ENCODE measurements at places on chromosomes 7 and 10.

- no peak for DNase-seq
Observed at GRCh38 chr7:55073976-55074528, 55.2 kb downstream of the EGFR start.

DNA sequence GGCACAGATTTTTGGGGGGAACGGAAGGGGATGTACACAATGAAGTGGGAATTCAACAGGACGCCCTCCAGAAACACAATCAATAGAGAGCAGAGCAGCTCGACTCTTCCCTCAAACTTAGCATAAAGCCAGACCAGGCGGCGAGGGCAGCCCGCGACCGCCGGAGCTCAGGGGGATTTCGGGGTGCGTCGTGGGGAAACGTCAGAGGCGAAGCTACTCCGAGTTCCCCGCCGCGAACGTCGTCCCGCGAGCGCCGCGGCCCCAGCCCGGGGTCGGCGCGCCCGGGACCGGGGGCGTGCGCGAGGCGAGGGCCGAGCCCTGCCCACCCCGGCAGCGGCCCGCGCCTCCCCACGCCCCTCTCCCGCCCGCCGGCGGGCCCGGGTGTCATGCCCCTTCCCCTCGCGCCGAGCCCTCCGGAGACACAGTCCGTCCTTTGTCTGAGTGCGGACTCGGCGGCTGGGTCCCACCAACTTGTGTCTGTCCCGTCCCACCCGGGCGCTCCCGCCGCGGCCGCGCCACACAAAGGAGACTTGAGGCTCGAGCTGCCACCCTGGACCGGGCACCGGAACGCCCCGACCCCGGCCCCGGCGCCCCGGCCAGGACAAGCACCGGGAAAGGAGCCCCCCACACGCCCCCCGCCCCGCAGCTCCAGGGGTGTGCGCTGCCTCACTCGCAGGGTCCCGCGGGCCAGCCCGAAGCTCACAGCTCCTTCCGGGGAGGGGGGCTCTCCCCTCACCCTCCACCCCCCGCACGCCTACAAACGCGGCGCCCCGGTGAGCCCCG, 634 bp downstream of the EZH2 start:
- DNase-seq = peak; percentile 38

GRCh38 chr7:149147072-149147751, at the start of gene ZNF398:
Gene ZNF398, plus strand, starts transcription at chr7:149147453. Its CDS starts 290 bp downstream, at chr7:149147743.
- DNase-seq = peak; percentile 42

DNA sequence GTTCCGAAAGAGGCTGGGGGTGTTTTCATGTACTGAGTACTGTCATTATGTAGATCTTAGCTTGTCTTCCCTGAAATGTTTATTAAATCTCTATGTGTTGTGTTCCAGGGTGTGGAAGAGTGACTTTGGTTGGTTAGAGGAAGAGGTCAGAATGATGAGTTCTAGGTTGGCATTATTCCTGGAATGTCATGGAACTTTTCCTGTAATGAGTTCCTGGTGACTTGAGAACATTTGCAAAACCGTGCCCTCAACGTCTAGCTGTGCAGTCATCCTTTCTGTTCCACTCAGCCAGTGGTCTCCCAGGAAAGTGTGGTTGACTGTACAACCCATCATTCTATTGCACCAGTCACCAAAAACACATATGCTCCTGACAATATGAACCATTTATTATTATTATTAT, 129.6 kb downstream of the BICC1 start:
- no peak for DNase-seq

GRCh38 chr10:18473424-18474117, 177.8 kb downstream of the NSUN6 start:
- DNase-seq = no peak

DNA sequence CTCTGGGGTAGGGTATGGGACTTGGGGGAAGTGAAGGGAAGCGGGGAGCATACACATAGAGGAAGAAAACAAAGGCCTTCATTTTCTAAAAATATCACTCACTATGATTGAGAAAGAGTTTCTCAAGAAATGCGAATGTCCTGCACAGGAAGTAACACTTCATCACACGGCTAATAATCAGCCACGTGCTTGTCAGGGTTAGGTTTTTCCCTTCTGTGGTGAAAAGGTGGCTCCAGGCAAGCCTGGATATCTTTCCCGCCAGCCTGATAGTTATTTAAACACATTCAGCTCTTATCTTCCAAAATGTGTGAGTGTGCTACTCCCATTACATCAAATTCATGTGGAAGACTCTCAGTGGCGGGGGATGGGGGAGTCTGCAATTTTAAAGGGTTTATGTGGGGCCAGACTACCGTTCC, 166.4 kb upstream of the ADO start:
- DNase-seq = no peak

DNA sequence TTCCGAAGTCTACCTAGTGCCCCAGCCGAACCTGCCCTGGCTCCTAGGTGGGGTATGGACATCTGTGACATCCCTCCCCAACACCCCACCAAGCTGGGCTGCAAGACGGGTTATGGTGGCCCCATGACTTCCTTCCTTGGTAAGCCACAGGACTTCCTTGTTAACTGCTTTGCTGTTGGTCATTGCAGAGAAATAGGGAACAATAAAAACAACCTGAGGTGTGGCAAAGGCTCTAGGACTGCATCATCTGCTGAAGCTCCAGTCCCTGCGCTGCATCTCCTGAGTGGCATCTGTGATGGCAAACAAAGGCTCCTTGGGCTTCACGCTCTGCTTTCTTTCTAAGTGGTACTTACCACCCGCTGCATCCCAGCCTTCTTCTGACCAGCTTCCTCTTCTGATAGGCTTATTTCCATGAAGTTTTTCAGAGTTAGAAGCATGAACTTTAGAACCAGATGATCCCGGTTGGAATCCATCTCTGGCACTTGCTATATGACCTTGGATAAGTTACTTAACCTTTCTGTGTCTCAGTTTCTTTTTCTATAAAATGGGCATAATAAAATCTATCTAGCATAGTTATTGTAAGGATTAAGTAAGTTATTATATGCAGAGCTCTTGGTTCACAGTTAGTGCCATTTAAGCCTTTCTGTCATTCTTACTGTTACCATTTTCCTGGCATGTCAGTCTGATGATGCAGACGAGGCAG, 216.8 kb downstream of the RPS24 start:
- DNase-seq = no peak

- DNase-seq = no peak
Observed at GRCh38 chr7:151682831-151683614, 163.3 kb upstream of the RHEB start.

Data from omental fat pad (tissue), 4 donors.